WTC11 (cell line): ENCODE measurements at places on chromosomes 5 and 9.
A peak's percentile ranks its signal among the peaks of the same experiment; 100 is the strongest.

DNA sequence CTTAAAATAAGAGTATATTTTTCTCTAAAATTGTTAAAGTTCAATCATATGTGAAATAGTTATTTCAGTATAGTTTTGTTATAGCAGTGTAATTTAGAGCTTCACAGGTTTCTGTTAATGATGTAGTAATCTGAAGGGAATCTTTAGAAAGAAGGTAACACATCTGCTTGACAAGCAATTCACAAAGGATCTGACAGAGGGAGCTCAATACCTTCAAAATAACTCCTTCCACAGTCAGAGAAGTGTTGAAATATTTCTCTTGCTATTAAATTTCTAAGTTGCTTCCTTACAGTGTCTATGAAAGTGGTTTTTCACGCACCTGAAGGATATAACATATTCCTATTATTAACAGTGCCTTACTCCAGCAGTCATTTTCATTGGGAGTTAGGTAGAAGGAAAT lies 44.9 kb downstream of the SLC25A51 start:
- no peak for DNase-seq

GRCh38 chr9:130311408-130312140 lies 46.0 kb downstream of the HMCN2 start:
- no peak for DNase-seq

- DNase-seq = peak; percentile 55
Measured at GRCh38 chr9:128203707-128204551, 750 bp downstream of the DNM1 start.

DNA sequence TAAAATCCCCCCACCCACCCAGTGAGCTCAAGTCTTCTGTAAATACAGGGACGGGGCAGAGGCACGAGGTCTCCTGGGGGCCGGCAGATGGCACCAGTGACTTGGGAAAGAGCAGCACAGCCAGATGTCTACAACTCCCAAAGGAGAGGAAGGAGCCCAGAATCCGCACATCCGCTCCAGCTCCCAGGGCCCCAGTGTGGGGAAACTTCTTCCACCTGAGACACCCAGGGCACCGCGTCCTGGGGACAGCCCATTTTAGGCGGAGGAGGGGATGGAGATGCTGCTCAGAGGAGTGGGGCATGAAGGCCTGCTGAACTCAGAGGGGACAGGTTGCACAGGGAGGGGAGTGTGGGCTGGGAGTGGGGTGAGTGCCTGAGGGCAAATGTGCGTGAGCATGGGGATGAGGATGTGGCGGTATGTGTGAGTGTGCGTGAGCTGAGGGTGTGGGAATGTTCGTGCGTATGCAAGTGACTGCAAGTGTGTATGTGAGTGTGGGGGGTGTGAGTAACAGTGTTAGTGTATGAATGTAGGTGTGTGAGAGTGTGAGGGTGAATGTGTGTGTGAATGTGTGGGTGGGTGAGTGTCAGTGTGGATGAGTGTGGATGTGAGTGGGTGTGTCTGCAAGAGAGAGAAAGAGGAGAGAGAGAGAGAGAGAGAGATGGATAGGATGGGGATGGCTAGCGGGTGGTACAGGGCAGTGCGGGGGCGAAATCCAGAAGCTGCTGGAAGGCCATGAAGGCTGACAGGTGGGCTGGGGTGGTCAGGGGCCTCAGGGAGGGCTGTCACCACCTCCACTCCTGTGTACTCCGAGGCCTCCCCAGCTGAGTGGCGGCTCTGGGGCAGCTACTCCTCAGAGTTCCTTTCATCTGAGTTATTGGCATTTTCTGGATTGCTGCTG lies 63.5 kb downstream of the DUSP1 start:
- DNase-seq = peak; percentile 61

DNA sequence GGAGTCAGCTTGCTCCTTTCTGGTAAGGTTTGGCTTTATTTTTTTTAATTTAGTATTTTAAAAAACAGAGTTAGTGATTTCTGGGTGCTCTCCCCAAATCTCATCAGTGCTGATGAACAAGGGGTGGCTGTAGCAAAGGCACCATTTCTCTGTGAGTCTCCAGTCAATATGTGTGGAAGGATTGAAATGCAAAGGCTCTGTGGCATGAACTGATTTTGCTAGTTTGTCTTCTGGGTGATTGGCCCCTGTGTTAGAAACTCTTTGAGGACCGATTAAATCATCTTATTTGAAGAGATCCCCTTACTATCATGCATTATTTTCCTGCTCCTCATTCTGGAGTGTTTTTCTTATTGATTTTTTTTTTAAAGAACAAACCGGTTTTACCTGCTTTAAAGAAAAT lies 596 bp downstream of the TEK start:
- no peak for DNase-seq

DNA sequence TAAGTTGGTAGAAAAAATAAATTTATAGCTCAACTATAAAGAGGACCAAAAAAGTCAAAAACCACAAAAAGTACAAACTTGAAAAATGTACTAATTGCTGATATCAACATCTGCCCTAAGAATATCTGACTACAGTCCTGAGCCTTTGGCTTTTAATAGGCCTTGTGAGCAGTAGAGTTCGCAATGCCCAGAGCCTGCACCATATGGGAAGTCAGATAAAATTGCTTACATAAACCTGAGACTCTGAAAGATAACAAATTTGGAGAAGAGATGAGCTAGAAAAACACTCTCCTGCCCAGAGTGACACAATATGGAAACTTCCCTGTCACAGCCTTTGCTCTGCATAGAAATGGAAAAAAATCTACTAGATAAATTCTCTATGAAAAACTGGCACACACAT lies 368.0 kb upstream of the GRIN3A start:
- no peak for DNase-seq

GRCh38 chr5:126801992-126802294 lies 25.0 kb downstream of the LMNB1 start:
- DNase-seq = no peak

DNA sequence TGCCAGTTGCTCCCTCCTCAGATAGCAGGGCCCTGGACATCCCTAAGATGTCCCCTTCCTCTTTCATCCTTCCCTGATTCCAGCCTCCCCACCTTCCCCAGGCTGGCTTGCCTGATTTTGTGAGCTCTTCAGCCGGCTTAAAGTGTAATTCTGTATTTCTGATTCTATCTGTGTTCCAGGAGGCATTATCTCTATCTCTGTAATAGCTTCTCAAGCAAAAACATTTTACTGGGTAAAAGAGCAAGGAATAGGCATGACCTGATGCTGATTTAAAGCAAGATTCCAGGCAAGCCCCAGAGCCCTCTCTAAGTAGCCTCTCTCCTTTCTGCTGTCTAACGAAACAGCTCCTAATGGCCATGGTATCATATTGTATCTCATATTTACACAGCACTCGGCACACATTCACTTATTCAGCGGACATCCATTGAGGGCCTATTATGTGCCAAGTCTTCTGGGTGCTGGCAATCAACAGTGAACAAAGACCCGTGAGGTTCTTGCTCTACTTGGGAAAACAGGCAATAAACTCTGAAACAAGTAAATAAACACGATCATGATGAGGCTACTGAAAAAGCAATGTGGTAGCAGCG lies 100.9 kb upstream of the MSX2 start:
- DNase-seq = no peak

DNA sequence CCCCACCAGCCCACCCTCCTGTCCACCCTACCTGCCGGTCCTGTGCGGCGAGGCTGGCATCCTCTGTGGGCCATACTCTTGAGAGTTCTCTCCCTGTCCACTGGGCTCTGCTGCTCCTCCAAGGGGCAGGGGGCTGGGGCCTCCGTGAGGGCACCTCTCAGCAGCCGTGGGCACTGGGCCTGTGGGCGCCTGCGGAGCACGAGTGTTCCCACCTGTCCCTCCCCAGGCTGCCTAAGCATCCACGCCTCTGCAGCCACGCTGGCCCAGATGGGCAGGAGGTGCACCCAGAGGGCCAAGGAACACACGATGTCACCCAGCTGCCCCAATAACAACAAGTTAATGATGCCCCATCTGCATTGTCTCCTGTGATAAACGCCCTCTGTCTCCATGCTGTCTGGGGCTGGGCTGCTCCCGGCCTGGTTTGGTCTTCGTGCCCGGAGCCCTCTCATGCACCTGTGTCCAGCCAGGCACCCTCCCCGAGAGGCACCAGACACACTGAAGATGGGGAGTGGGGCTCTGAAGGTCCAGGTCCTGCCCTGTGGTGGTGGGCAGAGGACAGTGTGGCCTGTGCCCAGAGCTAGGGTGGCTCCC lies 114.5 kb downstream of the RXRA start:
- no peak for DNase-seq

- no peak for DNase-seq
Measured at GRCh38 chr9:1528456-1528855, 478.3 kb downstream of the DMRT2 start.

DNA sequence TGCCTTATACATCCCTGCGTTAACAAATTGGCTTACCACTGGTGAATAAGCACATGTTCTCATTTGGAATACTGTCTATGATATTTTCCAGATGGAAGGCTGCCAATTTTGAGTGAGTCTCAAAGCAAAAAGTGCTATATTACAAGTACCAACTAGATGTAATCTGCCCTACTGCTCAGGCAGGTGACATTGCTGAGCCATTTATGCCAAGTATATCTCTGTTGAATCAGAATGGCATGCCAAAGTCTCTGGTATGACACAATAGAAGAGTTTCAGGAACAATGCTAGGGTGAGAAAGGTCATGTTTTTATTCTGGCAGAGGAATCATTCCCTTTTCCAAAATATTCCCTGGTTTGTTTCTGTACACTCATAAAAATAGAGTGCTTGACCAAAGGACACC lies 356.5 kb downstream of the CDH9 start:
- DNase-seq = no peak

DNA sequence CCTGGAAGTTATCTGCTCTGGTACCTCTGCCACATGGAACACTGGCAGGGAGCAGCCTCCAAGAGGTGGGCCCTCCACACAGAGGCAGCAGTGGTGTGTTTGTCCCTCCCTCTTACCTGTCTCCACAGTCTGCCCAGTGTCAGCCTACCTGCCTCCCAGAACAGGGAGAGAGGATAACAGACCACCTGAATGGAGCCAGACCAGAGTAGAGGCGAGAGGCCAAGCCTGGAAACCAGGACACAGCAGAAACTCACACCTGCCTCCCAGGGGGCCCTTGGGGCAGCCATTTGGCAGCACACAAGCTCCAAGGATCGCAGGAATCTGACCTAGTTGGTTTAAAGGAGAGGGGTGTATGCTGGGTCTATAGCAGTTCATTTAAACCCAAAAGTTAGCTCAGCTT lies 100.2 kb upstream of the ZNF366 start:
- DNase-seq = no peak

GRCh38 chr5:66436721-66437120 lies 159.5 kb upstream of the MAST4 start:
- DNase-seq = peak; percentile 36

DNA sequence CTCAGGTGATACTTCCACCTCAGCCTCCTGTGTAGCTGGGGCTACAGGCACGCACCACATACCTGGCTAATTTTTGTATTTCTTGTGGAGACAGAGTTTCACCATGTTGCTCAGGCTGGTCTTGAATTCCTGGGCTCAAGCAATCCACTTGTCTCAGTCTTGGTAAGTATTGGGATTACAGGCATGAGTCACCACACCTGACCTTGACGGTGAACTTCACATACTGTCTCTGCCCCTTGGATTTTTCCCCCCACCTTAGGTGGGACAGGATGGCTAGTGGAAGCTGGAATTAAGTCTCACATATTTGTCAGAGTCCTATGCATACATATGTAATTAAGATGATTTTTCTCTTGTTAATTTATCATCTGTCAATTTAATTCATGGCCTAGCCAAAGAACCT lies 20.9 kb upstream of the RFK start:
- DNase-seq = no peak

GRCh38 chr9:135243201-135244190 lies 156.0 kb downstream of the OLFM1 start:
- no peak for DNase-seq

DNA sequence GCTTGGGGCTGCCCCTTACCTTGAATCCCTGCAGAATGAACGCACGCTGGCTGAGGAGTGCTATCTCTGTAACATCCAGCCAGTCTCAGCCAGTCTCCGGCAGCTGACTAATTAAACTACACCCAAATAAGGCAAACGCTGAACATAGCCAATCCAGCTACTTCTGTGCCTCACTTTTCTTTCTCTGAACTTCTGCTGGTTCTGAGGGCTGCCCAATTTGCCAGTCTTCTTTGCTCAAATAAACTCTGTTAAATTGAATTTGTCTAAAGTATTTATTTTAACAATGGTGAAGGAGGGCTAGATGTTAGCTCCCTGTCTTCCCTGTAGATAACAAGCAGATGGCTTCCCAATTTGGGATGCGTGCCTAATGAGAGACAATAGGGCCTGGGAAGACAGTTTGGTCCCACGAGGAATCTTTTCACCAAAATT lies 154.0 kb upstream of the NFIL3 start:
- no peak for DNase-seq

DNA sequence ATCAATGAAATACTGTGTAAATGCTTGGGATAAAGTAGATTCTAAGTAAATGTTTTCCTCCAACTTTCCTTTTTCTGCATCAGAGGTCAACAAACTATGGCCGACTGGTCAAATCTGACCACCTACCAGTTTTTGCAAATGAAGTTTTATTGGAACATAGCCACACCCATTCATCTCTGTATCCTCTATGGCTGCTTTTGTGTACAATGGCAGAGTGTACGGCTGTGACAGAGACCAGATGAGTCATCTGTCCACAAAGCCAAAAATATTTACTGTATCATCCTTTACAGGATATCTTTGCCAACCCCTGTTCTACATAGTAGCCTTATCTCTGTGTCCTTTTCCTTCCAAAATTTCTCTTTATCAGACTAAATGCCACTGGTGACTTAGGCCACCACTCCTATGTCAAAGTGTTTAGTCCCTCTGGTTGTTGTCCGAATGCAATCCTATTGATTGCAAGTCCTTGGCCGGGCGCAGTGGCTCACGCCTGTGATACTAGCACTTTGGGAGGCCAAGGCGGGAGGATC lies 218.4 kb upstream of the KLF4 start:
- DNase-seq = no peak

DNA sequence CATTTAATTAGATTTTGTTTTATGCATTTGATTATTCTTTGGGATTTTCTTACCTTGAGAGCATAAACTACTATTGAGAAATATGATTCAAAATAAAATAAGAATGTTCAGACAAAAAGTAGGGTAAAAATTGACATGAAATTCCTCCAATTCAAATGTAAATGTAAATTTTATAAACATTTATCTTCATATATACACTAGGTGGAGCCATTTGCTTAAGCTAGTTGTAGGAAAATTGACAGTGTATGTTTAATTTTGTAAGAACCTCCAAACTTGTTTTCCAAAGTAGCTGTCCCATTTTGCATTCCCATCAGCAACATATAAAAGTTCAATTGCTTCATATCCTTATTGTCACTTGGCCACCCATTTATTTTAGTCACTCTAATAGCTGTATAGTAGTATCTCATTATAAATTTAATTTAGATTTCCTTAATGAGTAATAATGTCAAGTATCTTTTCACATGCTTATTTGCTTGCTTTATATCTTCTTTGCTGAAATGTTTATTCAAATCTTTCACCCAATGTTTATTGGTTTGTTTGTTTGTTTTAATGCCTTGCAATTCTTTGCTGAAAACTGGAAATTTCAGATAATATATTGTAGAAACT lies 37.6 kb upstream of the SLCO6A1 start:
- no peak for DNase-seq

DNA sequence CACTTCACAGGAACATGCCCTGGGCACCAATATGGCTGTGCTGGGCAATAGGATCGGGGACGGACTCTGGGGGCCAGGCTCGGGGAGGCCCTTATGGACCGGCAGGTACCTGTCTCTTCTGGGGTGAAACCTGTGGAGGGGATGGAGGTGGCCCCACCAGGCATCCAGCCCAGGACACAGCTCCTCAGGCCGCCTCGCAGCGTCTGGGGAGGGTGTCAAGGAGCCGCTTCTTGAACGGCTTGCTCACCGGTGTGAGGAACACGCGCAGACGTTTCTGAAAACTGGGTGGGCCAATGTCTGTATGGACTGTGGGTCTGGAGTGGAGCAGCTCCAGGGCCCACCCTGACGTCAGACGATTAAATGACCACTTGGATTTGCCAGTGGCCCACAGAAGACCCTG lies 45.8 kb downstream of the PLEKHG4B start:
- DNase-seq = no peak
